SK-N-SH (cell line): ENCODE measurements at places on chromosomes 7 and 10.
A peak's percentile ranks its signal among the peaks of the same experiment; 100 is the strongest.

- no peak for DNase-seq
Measured at GRCh38 chr10:72270607-72271281, 3.0 kb upstream of the DDIT4 start.

DNA sequence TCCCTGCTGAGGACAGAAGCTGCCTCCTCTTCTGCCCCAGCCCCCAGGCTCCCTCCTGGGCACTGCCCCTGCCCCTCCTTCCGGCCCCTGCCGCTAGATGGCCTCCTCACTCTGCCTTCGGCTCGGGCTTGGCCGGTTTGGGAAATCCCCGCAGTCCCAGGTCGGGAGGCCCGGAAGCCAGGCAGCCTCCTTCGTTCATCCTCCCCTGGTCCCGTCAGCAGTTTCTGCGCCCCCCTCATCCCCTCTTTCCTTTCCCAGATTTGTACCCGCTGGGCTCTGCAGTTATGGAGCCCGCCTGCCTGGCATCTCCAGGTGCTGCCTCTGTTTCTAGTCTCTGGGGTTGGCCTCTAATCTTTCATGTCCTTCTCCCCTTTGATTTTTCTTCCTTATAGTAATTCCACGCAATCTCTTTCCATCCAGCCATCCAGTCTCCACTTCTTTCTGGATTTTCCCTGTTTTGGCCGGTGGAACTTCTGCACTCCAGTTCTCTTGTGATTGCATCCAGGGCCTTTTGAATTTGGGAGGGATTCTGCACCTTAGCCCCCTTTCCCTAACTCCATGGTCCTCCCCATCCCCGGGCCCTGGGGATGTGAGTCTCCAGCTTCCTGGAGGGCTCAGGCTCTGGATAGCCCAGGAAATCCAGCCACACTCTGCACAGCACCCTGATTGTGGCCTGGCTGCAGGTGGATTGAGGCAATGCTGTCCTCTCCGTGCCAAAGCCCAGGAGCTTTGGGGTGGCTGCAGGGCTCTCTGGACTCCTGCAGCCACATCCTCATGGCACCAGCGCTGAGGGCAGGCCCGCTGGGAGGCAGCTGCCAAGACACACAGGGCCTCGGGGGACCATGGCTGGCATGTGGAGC lies 3.3 kb upstream of the SHH start:
- peak; percentile 77 for DNase-seq

DNA sequence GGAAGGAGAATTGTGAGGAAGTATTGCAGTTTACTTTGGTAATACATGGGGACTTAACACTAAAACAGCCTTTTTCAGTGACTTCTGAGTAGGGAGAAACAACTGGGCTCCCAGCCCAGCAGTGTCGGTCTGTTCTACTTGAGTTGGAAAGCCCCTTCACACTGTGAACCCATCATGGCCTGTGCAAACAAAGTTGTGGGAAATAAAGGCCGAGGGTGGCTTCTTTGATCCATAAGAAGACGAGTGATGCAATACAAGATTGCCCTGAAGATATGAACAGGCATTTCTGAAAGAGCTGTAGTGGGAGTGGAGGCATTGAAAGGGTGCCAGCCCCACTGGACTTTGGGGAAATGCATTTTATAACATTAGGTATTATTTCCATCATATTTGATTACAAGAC lies 28.3 kb downstream of the C10orf120 start:
- DNase-seq, result no peak

GRCh38 chr7:39085590-39086049 lies 107.9 kb downstream of the POU6F2 start:
- DNase-seq, result no peak

- peak; percentile 74 for DNase-seq
Measured at GRCh38 chr10:30359373-30360206, 10.5 kb upstream of the MTPAP start.

DNA sequence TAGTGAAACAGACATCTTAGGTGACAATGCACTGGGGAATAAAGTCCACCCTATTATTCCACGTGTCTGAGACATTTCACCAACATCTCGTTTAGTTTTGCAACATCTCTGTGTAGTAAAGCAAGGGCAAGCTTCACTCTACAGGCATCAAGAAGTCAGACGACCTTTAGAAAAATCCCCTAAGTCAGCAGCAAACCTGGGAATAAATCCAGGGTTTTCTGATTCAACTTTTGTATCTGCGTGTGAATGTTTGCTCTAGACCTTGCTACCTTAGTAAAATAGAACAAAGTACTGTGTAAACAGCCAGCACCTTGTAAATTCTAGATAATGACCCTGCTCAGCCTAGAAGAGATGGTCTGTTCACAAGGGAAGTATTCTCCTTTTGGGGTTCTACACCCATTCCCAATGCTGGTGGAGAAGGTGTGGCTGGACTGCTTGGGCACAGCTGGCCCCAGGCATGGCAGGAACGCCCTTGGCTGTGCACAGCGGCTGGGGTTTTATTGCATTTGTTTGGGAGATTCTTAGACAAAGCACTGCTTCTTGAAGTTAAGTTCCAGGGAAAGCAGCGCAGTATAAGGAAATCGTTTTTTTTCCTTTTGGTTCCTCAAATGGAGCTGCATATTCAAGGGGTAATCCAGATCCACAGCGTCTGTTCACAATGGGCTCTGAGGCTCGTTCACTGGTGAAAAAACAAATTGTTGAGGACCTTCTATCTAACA lies 38.3 kb upstream of the GALNTL5 start:
- DNase-seq, result no peak

- no peak for DNase-seq
Measured at GRCh38 chr10:77524281-77524711, 113.3 kb downstream of the KCNMA1 start.

- DNase-seq, result no peak
Measured at GRCh38 chr7:1024331-1024841, 20.0 kb upstream of the GPR146 start.

DNA sequence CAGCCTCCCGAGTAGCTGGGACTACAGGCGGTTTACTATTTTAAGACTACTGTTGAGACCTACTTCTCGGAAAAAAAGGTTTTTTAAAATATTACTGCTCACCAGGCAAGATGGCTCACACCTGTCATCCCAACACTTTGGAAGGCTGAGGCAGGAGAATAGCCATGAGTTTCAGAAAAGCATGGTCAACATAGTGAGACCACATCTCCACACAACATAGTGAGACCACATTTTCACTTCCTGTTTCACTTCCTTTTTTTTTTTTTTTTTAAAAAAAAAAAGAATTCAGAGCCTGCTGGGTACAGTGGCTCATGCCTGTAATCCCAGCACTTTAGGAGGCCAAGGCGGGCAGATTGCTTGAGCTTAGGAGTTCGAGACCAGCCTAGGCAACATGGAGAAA lies 46.5 kb downstream of the SVOPL start:
- DNase-seq, result no peak

DNA sequence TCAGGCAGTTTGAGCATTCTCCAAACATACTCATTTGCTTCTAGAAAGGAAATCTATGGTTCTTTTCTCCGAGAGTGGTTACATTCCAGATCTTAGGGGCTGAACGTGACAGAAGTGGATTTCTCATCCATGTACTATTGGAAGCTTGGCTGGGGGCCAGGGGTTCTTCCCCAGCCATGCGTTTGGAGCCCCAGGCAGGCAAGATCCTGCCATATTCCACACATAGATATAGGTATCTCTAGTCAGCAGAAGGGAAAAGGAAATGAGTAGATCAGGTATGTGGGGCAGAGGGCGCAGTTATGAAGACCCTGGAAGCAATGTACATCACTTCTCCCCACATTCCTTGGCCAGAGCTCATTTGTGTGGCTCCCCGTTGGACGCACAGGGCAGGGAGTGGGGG lies 299.8 kb downstream of the CCDC3 start:
- no peak for DNase-seq

- DNase-seq, result no peak
Measured at GRCh38 chr10:47065903-47066302, 154.7 kb downstream of the PTPN20 start.

- DNase-seq, result peak; percentile 17
Measured at GRCh38 chr7:68414631-68415425, 1183.4 kb upstream of the AUTS2 start.

GRCh38 chr10:128739930-128740329 lies 613.7 kb upstream of the MKI67 start:
- no peak for DNase-seq

- no peak for DNase-seq
Measured at GRCh38 chr7:70082099-70082611, 483.9 kb downstream of the AUTS2 start.

- no peak for DNase-seq
Measured at GRCh38 chr7:105806592-105807447, 69.6 kb downstream of the ATXN7L1 start.

GRCh38 chr7:31974351-31974750 lies 95.9 kb downstream of the PDE1C start:
- no peak for DNase-seq

DNA sequence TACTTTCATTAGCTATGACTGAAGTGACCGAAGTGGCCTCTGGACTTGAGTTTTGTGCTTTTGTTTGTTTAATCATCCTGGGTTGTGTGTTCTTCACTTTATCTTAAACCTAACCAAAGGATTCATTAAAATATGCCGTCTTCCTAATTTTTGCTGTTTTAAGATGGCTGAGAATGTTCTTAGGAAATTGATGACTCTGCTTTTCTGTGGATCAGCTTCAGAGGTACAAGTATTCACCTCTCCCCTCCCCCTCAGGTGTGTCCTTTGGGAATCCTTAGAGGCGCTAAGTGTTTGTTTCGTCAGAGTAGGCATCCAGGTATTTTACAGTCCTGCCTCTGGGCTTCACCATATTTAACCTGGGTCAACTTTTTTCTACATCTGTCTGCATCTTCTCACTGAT lies 1.1 kb downstream of the CCDC126 start:
- DNase-seq, result no peak

- DNase-seq, result no peak
Measured at GRCh38 chr10:122350893-122351292, 23.6 kb upstream of the PLEKHA1 start.

- DNase-seq, result peak; percentile 66
Measured at GRCh38 chr7:79610748-79611304, 157.4 kb upstream of the MAGI2 start.

- no peak for DNase-seq
Measured at GRCh38 chr7:90648107-90648506, 52.0 kb downstream of the CDK14 start.

DNA sequence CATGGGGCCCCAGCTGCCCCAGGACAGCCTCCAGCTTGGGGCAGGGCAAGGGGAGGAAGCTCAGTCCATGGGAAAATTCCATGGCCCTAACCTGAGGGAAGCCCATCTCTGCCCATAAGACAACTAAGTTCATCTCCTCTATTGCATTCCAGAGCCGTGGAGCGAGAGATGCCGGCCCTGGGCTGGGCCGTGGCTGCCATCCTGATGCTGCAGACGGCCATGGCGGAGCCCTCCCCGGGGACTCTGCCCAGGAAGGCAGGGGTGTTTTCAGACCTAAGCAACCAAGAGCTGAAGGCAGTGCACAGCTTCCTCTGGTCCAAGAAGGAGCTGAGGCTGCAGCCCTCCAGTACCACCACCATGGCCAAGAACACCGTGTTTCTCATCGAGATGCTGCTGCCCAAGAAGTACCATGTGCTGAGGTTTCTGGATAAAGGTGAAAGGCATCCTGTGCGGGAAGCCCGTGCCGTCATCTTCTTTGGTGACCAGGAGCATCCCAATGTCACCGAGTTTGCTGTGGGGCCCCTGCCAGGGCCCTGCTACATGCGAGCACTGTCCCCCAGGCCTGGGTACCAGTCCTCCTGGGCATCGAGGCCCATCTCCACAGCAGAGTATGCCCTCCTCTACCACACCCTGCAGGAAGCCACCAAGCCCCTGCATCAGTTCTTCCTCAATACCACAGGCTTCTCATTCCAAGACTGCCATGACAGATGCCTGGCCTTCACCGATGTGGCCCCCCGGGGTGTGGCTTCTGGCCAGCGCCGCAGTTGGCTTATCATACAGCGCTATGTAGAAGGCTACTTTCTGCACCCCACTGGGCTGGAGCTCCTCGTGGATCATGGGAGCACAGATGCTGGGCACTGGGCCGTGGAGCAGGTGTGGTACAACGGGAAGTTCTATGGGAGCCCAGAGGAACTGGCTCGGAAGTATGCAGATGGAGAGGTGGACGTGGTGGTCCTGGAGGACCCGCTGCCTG lies 4.3 kb downstream of the AOC1 start:
- DNase-seq, result no peak

GRCh38 chr7:30841801-30842541 lies 69.7 kb upstream of the AQP1 start:
- no peak for DNase-seq

- DNase-seq, result no peak
Measured at GRCh38 chr10:36324831-36325230, 682.7 kb upstream of the FZD8 start.

DNA sequence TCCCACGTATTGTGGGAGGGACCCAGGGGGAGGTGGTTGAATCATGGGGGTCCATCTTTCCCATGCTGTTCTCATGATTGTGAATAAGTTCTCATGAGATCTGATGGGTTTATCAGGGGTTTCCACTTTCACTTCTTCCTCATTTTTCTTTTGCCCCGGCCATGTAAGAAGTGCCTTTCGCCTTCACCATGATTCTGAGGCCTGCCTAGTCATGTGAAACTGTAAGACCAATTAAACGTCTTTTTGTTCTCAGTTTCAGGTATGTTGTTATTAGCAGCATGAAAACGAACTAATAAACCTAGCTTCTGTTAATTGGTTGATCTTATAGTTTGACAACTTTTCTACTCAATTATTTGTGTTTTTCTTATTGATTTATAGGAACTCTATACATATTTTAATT lies 206.3 kb downstream of the NXPH1 start:
- DNase-seq, result no peak

- no peak for DNase-seq
Measured at GRCh38 chr7:9017286-9017685, 583.9 kb downstream of the NXPH1 start.

DNA sequence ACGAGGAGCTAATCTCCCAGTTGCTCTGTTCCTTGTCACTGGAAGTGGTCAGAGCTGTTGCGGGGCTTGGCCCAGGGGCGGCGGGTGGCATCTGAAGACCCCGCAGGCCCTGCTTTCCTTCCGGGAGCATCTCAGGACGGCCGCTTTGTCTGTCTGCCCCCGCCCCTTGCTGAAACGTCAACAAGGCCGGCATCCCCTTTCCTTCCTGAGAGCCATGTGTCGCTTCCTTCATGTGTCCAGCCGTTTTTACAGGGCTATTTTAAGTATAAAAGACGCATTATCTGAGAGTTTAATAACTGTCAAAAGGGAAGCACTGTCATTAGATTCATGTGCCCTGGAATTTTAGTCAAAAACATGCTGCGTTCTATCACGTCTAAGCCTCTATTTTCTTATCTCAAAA lies 110.4 kb downstream of the CUX1 start:
- no peak for DNase-seq

- DNase-seq, result no peak
Measured at GRCh38 chr7:3007696-3008095, 36.0 kb downstream of the CARD11 start.
